ENCODE measurements at places on chromosomes 7 and 10. TPM values are rescaled to one million over a fixed set of nuclear protein-coding genes. Genes with fewer than 3 reads are reported as not detected.

Gene HOXA5
- total RNA-seq, result 3.2 TPM

Gene LBX1
- total RNA-seq, result not detected

Gene MYOF
- 241 TPM for total RNA-seq

Gene NEUROG3
- total RNA-seq, result not detected

Gene CH25H
- 0.15 TPM for total RNA-seq
